ENCODE measurements at places on chromosomes 13 and 19.
A peak's percentile ranks its signal among the peaks of the same experiment; 100 is the strongest.

DNA sequence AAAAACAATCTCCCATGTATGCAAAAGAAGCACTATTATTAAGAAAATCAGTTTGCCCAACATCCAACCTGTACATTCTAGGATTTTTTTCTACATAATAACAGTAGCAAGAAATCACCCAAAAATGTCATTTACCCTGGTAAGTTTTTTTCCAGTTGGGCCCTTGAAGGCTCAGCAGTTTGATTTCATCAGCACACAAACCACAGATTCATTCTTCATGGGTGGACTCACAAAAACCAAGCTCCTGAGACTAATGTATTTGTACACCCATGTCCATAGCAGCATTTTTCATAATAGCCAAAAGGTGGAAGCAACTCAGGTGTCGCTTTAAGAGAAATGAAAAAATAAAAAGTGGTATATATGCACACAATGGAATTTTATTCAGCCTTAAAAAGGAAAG lies 210.1 kb downstream of the TBC1D4 start:
- no peak for DNase-seq

DNA sequence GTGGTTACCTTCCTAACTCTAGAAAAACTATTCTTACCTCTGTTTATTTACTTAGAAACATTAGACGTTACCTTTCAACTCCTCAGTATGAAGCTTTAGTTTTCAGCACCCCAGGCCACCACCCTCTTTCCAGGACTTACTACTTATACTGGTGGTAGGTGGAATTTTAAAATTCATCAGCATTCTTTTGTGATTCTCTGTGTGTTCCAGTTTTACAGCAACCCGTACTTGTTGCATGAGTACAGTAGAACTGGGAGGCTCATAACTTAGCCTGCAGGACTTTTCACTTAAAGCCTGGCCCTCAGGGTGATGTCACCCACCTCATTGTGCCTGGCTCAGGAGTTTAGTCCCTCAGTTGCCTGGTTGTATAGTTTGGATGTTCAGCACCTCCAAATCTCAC lies 49.4 kb upstream of the ALOX5AP start:
- DNase-seq = no peak

- DNase-seq = no peak
These were observed 101.9 kb downstream of the LIG4 start for GRCh38 chr13:108113407-108113806.

GRCh38 chr13:79625517-79625916 lies 144.6 kb downstream of the NDFIP2 start:
- no peak for DNase-seq

DNA sequence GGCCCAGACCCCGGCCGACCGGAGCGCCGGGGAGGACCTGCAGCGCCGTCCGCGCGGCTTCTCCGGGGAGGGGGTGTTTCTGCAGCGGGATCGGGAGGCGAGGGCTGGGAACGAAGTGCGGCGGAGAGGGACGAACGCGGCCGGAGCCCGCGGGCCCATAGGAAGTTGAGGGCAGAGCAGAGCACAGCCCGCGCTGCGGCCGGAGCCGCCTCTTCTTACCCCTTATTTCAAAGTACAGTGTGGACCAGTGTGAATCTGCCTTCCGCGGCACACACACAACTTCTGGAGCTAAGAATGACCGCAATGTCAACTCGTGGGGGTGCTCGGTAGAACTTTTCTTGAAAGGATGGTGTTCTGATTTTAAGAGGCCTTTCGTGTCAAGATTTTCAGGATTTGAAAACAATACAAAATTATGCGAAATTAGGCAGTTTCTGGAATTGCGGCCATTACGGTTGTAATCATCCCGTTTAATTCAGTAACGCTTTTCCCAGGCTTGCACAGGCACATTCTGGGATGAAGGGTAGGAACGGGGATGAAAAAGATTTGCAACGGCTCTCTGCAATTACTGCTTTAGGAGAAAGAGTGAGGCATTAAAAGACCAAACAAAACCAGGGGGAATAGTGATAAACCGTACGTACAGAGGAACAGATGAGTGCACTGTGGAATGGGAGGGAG lies 821 bp downstream of the TDRD3 start:
- DNase-seq = peak; percentile 74

DNA sequence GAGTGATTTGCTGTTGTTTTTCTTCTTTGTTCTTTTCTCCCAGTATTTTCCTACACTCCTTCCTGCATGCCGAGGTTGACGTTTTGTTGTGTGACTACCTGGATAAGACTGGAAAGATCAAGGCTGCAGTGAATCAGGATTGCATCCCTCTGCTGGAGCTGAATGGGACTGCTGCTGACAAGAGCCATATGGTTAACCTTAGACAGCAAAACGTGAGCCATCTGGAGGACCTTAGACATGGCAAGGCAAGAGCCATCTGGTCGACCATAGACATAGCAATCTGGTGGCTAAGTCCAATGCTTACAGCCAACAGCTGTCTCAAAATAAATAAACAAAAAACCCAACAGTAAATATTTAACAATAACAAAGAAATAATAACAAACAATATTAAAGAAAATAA lies 42.6 kb upstream of the ZNF91 start:
- no peak for DNase-seq

DNA sequence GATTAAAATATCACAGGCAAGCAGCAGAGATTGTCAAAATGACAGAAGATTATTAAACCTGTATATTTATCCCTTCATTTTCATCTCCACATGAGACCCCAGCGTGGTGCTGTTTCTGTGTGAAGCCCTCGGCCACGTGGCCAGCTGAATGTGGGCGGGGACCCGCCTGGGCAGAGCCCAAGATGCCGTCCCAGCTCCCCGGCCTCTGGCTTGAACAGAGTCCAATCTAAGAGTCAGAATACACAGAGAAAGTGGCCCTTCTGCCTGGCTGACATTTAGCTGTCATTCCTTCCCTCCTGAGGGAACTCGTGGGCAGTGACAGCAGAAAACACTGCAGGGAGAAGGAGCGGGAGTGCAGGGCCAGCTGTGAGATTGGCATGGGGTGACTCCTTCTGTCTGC lies 34.9 kb upstream of the UQCRFS1 start:
- DNase-seq = no peak

DNA sequence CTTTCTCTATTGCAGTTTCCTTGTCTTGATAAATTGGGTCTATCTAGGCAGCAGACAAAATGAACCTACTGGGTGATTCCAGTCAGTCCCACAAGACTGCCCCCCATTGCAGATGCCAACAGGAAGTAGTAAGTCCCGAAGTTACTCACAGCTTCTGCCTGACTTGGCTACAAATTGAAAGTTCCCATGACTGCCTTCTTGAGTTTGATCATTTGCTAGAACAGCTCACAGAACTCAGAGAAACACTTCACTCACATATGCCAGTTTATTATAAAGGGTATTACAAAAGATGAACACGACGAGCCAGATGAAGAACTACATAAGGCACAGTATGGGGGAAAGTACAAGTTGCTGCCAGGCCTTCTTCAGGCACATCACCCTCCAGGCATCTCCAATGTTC lies 50.0 kb downstream of the TEX26 start:
- DNase-seq = no peak

- no peak for DNase-seq
These were observed 1763.3 kb upstream of the MIR17HG start for GRCh38 chr13:89584058-89584620.

GRCh38 chr19:48102870-48103751 lies 7.5 kb downstream of the PLA2G4C start:
- peak; percentile 51 for DNase-seq

GRCh38 chr13:46126056-46126455 lies 21.2 kb upstream of the CPB2 start:
- no peak for DNase-seq

DNA sequence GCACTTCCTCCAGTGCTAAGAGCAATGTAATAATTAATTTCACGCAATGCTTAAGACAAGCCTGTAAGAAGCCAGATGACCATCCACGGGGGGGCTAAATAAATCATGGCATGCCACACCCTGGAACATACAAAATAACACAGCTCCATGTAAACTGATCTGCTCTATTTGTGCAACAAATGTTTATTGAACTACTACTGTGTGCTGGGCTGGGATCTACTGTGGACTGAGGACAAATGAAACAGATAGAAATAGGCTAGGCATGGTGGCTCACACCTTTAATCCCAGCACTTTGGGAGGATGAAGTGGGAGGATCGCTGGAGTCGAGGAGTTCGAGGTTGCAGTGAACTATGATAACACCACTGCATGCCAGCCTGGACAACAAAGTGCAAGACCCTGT lies 21.3 kb downstream of the TGFB1 start:
- DNase-seq = no peak

DNA sequence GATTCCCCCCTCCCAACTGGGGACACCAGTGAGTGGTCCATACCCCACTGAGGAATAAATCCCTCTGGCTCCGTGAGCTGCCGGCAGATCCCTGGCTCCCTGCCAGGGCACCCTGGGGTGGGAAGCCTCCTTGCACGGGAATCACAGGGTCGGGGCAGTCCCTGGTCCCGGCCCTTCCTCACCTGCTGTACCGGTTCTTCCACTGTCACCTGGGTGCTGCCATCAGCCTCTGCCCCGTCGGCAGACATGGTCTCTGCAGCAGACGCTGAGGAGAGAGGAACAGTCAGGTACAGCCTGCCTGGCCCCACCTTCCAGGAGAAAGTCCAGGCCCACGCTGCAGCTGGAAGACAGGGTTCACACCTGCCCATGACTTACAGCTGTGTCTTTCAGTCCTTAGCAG lies 6.3 kb downstream of the PLIN3 start:
- DNase-seq = no peak

DNA sequence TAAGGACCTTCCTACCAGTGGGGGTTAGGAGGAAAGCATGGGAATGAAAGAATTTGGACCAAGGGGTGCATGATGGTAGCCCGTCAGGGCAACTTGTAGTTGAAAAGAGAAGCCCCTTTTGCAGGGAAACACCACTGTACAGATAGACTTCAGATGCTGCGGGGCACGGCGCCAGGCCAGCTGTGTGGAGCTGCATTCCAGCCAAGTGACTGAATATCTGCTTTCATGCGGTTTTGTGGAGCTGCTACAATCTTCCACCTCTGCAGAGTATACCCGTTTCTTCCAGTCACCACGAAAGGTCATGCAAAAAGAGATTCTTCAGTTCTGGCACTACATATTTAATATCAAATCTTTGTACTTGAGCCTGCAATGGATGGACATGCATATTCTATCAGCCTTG lies 104.7 kb downstream of the RGCC start:
- DNase-seq = no peak

- DNase-seq = no peak
These were observed 2.1 kb upstream of the ADPRHL1 start for GRCh38 chr13:113455384-113455783.

DNA sequence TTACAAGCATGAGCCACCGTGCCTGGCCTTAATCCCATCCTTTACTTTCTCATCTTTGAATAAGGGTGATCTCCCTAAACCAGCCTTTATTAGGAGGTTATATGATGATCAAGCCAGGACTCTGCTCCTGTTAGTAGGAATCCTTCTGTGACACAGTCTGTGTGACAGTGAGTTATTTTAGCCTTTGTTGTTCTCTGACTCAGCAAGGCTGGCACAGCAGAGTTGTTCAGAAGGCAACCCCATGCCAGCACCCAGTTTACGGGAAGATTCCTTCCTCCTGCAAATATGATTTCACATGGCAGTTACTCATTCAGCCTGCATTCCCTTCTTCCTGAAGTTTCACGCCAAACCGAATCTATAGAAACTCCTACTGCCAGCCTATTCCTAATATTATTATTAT lies 10.5 kb upstream of the MIER2 start:
- no peak for DNase-seq

DNA sequence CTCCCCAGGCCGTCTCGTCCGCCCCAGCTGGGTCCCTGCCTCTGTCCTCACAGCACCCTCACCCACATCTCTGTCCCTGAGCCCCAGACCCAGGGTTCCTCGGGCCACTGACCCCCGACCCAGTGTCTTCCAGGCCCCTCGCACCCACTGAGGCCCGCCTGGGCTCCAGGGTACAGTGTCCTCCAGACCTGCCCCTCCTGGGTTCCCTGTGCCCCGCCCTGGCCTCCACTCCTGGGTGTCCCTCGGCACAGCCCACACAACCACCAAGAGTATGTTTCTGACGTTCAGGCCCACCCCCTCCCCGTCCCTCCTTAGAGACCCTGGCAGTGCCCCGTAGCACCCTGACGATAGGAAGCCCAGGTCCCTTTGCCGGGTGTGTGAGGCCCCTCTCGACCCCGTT lies 22.6 kb upstream of the NCCRP1 start:
- no peak for DNase-seq

GRCh38 chr13:44664308-44664707 lies 88.2 kb upstream of the TSC22D1 start:
- DNase-seq = no peak

GRCh38 chr13:20528452-20528851 lies 2.8 kb upstream of the CRYL1 start:
- no peak for DNase-seq

GRCh38 chr13:102555914-102556553 lies 40.8 kb upstream of the TPP2 start:
- no peak for DNase-seq

- no peak for DNase-seq
These were observed 7.3 kb upstream of the SLC25A41 start for GRCh38 chr19:6440905-6441304.

DNA sequence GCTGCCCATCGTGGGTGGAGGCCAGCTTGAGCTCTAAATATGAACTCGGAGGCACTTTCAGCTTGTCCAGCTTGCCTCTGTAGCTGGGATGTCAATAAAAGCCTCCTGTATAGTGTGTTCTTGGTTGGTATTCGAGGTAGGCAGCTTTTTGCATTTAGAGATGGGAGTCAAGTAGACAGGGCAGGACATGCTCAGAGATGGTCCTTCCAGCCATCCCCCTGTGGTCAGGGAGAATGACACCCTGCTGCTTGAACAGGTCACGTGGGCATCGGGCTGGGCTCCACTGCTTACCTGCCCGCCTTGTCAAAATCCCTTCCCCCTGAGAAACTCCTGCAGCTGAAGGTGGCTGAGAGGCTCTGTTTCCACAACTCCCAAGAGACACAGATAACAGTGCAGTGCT lies 302.5 kb downstream of the ZNF536 start:
- no peak for DNase-seq

DNA sequence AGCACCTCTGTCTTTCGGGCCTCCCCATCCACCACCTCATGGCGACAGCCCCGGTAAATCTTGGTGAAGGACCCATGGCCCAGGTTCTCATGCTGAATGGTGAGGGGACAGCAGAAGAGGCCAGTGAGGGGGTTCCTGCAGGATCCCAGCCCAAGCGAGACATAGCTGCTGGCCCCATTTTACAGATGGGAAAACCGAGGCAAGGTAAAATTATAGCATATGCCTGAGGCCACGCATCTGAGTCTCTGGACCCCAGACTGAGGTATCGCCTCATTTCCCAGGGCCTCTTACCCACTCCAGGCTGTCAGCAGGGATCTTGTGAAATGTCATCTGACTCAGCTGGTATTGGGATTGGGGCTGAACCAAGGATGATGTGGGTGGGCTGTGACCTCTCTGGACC lies 9.8 kb downstream of the JAK3 start:
- DNase-seq = no peak

Measured in nephron progenitor cell (in vitro differentiated cells).